Smooth muscle cell of bladder (primary cell): ENCODE measurements at places on chromosomes 4 and X. TPM values are rescaled to one million over a fixed set of nuclear protein-coding genes. Genes with fewer than 3 reads are reported as not detected.

The CTAG2 gene
- not detected in 2 replicates for total RNA-seq

The SPANXN3 gene
- total RNA-seq, result not detected in 2 replicates

The IL13RA2 gene
- 440 and 612 TPM in 2 replicates for total RNA-seq

The CXorf66 gene
- not detected in 2 replicates for total RNA-seq

The NUDT10 gene
- total RNA-seq, result 1.5 and 1.6 TPM in 2 replicates

The AFAP1 gene
- 25.2 and 38.3 TPM in 2 replicates for total RNA-seq

The SULT1B1 gene
- under 0.01 and 0.14 TPM in 2 replicates for total RNA-seq

The ATOH1 gene
- total RNA-seq, result not detected in 2 replicates

The ZNF630 gene
- total RNA-seq, result 1.7 and 2.1 TPM in 2 replicates

The FHL1 gene
- 12.9 and 31.9 TPM in 2 replicates for total RNA-seq

The SLC25A5 gene
- total RNA-seq, result 128 and 148 TPM in 2 replicates

The SYN1 gene
- 0.18 and 0.71 TPM in 2 replicates for total RNA-seq

The FRG2 gene
- not detected in 2 replicates for total RNA-seq

The PAQR3 gene
- total RNA-seq, result 13.8 and 15.2 TPM in 2 replicates

The S100G gene
- not detected in 2 replicates for total RNA-seq

The MMAA gene
- total RNA-seq, result 2.6 and 5.1 TPM in 2 replicates

The RRH gene
- total RNA-seq, result under 0.01 and 0.09 TPM in 2 replicates

The NEXMIF gene
- total RNA-seq, result under 0.01 and 0.09 TPM in 2 replicates

The NDST3 gene
- 0.09 TPM in 1 of 2 replicates, not detected in the other for total RNA-seq

The ATP5ME gene
- total RNA-seq, result 298 and 389 TPM in 2 replicates

The SLC35A2 gene
- total RNA-seq, result 10.5 and 12.1 TPM in 2 replicates

The F8 gene
- 4.4 and 5.6 TPM in 2 replicates for total RNA-seq

The RASL11B gene
- total RNA-seq, result 0.28 and 1.1 TPM in 2 replicates

The ANK2 gene
- 34.0 and 45.4 TPM in 2 replicates for total RNA-seq

The MAGEA11 gene
- total RNA-seq, result under 0.01 and 0.09 TPM in 2 replicates

The GPRIN3 gene
- total RNA-seq, result under 0.01 and 0.09 TPM in 2 replicates

The SHROOM4 gene
- 0.28 and 1.0 TPM in 2 replicates for total RNA-seq

The GPR119 gene
- not detected in 2 replicates for total RNA-seq

The CFAP99 gene
- 0.18 TPM in 1 of 2 replicates, not detected in the other for total RNA-seq

The OTC gene
- not detected in 2 replicates for total RNA-seq

The PNMA6F gene
- total RNA-seq, result not detected in 2 replicates
